Placental pericyte (primary cell): ENCODE measurements at places on chromosomes 7 and 10. TPM values are rescaled to one million over a fixed set of nuclear protein-coding genes. Genes with fewer than 3 reads are reported as not detected.

The ESYT2 gene
- 66.7 and 84.9 TPM in 2 replicates for total RNA-seq

The FAM24B gene
- total RNA-seq: 0.66 and 2.4 TPM in 2 replicates

The AGAP9 gene
- 4.4 and 10.0 TPM in 2 replicates for total RNA-seq

The TMEM225B gene
- total RNA-seq: 0.44 TPM in 1 of 2 replicates, not detected in the other

The CRHR2 gene
- total RNA-seq: not detected in 2 replicates
